ENCODE measurements at places on chromosomes 2 and 18. TPM values are rescaled to one million over a fixed set of nuclear protein-coding genes. Genes with fewer than 3 reads are reported as not detected.

DNA sequence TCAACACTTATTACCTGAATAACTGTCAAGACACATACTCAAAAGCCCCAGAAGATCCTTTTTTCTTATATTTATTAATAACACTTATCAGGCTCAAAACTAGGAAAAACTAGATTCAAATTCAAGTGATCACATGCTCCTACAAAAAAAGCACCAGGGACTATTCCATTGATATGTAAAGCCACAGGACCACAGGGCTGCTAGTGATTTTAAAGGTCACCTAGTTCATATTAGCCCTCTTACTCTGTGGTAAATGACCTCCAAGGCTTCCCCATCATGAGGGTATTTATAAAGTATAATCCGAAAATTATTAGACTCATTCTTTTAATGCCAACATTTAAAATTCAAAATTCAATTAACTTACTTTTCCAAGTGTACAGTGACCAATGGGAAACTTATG is 52.5 kb downstream of the LRPPRC start:
- DNase-seq: no peak

- peak; percentile 85 for DNase-seq
Observed at GRCh38 chr2:109185338-109185737, 56.3 kb downstream of the SH3RF3 start.

DNA sequence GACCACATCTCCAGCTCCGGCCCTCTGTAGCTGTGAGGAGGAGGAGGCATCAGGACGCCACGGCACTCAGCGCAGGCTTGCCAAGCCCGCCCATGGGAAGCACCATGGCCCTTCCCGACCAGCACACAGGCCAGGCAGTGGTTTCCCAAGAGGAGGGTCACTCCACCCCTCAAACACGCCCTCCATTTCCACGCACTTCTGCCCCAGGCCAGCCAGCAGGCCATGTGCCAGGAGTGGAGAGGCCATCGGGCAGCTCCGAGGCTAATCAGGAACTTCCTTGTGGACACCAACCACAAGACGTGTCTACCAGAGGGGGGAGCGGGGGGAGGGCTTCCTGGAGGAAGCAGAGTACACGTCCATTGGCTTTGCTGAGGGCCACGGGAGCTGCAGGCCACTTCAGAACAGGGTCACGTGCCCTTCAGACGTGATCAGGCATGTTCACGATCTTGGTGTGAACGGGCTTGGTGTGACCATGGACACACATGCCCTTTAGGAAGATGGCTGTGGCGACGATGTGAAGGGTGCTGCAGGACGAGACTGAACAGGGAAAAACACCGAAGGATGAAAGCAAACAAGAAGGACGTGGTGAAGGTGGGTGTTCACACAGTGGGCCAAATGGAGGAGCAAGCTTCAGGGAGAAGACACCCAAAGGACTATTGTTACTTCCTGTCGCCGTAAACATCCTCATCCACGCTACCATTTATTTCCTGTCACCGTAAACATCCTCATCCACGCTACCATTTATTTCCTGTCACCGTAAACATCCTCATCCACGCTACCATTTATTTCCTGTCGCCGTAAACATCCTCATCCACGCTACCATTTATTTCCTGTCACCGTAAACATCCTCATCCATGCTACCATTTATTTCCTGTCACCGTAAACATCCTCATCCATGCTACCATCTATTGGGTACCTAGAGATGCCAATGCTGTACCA is 6.5 kb upstream of the MTERF4 start:
- no peak for DNase-seq

- DNase-seq: no peak
Observed at GRCh38 chr2:203873921-203874631, 6.5 kb downstream of the CTLA4 start.

The CXCR4 gene
- total RNA-seq: 4.3 TPM

DNA sequence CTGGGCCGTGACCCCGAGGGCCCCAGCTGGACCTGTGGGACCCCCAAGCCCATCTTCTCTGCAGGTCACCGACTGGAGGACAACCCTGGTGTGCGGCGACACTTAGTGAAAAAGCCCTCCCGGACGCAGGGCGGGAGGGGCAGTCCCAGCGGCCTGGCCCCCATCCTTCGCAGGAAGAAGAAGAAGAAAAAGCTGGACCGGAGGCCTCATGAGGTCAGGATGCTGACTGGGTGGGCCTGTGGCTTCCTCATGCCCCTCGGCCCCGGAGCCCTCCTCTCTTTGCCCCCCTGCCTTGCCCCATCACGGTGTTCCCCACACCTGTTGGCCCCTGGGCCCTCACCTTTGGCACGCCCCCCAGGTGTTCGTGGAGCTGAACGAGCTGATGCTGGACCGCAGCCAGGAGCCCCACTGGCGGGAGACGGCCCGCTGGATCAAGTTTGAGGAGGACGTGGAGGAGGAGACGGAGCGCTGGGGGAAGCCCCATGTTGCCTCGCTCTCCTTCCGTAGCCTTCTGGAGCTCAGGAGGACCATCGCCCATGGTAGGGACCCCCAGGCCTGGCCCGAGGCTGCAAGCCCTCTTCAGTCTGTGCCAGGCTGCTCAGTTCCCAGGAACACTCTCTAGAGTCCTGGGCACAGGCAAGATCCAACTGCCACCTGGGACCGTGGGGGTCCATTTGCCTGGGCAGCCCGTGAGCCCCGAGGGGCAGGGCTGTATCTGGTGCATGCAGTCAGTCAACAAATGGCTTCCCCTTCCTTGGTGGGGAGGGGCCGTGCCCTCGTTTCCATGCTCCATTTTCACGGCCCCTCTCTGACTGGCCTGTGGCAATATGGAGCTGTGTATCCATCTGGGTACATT is 4.7 kb downstream of the SLC4A3 start:
- no peak for DNase-seq

The C1QL2 gene
- total RNA-seq: not detected

GRCh38 chr2:136030406-136030805 is 45.0 kb upstream of the DARS1 start:
- DNase-seq: no peak

GRCh38 chr2:159232456-159233170 is 53.9 kb downstream of the WDSUB1 start:
- no peak for DNase-seq

The ANKRD30BL gene
- total RNA-seq: not detected

The NCKAP5 gene
- 3.7 TPM for total RNA-seq

All from A172 (cell line).